ENCODE measurements at places on chromosomes 5 and 9. TPM values are rescaled to one million over a fixed set of nuclear protein-coding genes. Genes with fewer than 3 reads are reported as not detected.

DNA sequence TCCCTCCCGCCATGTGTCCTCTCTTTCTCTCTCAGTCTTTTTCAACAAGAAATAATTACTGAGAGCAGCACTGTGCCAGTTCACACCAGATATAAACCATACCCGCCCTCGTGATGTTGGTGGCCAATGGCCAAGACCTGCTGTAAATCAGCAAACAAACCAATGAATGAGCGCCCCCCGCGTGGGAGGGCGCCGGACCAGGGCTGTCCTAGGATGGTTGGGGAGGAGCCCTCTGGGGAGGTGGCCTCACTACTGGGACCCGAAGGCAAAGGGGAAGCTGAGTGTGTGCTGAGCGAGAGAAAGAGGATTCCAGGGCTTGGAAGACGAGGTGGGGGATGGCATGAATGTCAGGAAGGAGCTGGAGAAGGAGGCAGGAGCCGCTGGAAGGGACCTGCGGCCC is 51.2 kb upstream of the BARHL1 start:
- H3K4me1 ChIP-seq = no peaks in the 10 kb centered on the region
- H3K27ac ChIP-seq = no peak overlapping the region
- H3K4me3 ChIP-seq = no peak overlapping the region
- DNase-seq = no peak
- peaks cover 13% of the 10 kb centered on the region for H3K27me3 ChIP-seq

PCDHGA5 gene
- 1.5 TPM for polyA plus RNA-seq

DNA sequence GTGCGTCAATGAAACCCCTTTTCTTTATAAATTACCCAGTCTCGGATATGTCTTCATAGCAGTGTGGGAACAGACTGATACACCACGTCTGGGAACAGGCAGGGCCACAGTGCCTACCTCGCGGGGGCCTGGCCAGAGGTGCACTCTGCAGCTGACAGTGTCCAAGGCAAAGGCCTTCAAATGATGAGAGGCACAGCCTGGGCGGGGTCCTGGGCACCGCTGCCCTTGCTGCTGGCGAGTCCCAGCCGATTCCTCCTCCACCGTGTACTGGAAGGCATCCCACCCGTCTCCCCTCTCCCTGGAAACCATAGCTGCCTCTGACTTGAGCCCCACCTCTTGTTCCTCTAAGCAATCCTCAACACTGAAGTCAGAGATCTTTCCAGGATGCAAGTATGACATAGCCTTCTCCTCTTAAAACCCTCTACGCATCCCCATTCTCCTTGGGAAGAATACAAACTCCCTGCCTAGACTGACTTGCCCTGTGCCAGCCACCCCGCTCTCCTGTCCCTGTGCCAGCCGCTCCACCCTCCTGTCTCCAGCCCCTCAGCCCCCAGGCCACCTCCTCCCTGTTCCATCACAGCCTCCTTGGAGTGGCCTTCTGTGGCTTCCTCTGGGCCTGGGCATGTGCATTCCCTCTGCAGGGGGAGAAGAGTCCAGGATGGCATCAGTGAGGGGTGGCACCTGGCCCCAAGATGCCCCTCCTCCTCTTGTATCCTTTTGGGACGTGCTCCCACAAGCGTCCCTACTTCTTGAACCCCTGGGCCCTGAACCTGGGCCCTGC is 8.1 kb upstream of the COL5A1 start:
- no peak overlapping the region for H3K27ac ChIP-seq
- H3K4me1 ChIP-seq = no peaks in the 10 kb centered on the region
- no peak overlapping the region for H3K4me3 ChIP-seq
- H3K27me3 ChIP-seq = peaks cover 3% of the 10 kb centered on the region
- DNase-seq = no peak

GRCh38 chr5:154242964-154243376 is 52.4 kb downstream of the GALNT10 start:
- H3K4me1 ChIP-seq = peaks cover 6% of the 10 kb centered on the region
- H3K4me3 ChIP-seq = no peak overlapping the region
- DNase-seq = no peak
- no peaks in the 10 kb centered on the region for H3K36me3 ChIP-seq
- no peak overlapping the region for H3K27ac ChIP-seq
- no peaks in the 10 kb centered on the region for H3K27me3 ChIP-seq

DNA sequence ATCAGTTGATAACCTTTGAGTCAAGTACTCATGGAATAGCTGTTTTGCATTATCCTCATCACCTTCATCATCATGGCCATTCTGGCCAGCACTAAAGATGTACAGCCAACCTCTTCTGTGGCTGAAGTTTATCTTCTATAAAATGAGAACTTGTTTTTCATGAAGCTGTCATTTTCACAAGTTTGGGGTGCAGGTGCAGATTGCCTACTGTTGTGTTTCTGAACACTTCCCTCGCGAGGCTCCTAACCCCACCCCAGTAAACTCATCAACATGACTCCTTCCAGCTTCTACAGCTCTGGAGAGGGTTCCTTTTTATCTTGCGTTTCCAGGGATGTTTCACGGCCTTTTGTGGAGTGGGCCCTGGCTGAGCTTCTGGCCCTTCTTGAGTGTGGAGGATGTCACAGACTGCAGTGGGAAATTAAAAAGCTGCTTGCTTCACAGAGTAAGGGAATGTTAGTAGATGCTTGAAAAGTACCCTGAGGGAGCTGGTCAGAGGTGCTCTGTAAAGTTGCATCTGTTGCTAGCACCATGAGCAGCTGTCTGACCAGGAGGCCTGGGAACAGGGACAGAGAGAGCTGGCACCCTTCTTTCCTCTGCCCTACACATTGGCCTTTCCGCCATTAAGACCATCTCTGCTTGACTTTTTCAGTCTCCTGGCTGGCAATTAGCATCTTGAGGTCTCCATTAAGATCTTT is 24.9 kb downstream of the SYK start:
- H3K4me3 ChIP-seq = no peak overlapping the region
- no peak for DNase-seq
- peaks cover 4% of the 10 kb centered on the region for H3K4me1 ChIP-seq
- H3K27ac ChIP-seq = no peak overlapping the region
- no peaks in the 10 kb centered on the region for H3K27me3 ChIP-seq
- peaks cover 7% of the 10 kb centered on the region for H3K36me3 ChIP-seq

DNA sequence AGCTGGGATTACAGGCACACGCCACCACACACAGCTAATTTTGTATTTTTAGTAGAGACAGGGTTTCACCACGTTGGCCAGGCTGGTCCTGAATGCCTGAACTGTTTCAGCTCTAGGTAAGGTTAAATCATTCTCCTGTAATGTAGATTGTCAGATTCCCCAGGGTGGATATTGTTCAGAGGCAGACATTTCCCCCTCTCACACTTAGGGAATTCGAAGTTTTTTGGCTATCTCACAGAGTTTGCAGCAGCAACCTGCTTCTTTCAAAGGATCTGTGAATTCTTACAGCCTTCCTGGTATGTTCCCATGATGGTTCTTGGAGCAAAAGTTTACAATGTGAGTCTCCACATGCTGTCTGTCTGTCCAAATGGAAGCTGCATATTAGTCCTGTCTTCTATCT is 15.6 kb upstream of the DIRAS2 start:
- H3K4me1 ChIP-seq = no peaks in the 10 kb centered on the region
- H3K36me3 ChIP-seq = no peaks in the 10 kb centered on the region
- H3K27me3 ChIP-seq = no peaks in the 10 kb centered on the region
- H3K4me3 ChIP-seq = no peak overlapping the region
- no peak for DNase-seq
- H3K27ac ChIP-seq = no peak overlapping the region

MYORG gene
- polyA plus RNA-seq = 60.9 TPM

- peaks cover 21% of the 10 kb centered on the region for H3K4me1 ChIP-seq
- H3K36me3 ChIP-seq = peaks cover 31% of the 10 kb centered on the region
- peak overlapping the region; percentile 68 for H3K27ac ChIP-seq
- no peaks in the 10 kb centered on the region for H3K27me3 ChIP-seq
Observed at GRCh38 chr9:128340691-128341434, 536 bp downstream of the SLC27A4 start.

GRCh38 chr9:10252174-10252573 is 360.6 kb downstream of the PTPRD start:
- no peaks in the 10 kb centered on the region for H3K4me1 ChIP-seq
- DNase-seq = no peak
- no peak overlapping the region for H3K27ac ChIP-seq
- H3K4me3 ChIP-seq = no peak overlapping the region
- no peaks in the 10 kb centered on the region for H3K36me3 ChIP-seq

DNA sequence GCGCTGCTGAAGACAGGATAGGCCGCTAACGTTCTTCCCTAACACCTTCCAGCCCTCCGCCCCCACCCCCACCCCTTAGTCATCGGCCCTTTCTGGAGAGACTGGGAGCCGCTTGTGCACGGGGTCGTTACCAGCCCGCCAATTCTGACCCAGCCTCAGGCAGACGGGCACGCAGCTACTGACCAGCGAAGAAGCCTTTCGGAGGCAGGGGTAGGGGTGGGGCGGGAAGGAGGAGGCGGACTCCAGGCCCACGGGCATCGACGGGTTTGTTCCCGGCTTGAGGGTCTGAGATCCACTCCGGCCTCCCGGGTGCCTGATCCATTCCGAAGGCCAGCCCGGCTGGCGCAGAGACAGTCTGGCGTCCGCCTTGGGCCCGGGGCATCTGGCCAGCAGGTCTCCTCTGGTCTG is 729 bp upstream of the HAND1 start:
- peaks cover 40% of the 10 kb centered on the region for H3K4me1 ChIP-seq
- no peaks in the 10 kb centered on the region for H3K36me3 ChIP-seq
- H3K4me3 ChIP-seq = peak overlapping the region; percentile 11

- no peak overlapping the region for H3K4me3 ChIP-seq
- H3K27ac ChIP-seq = no peak overlapping the region
- no peaks in the 10 kb centered on the region for H3K36me3 ChIP-seq
- no peak for DNase-seq
Observed at GRCh38 chr5:145619806-145620310, 215.3 kb downstream of the PRELID2 start.

DNA sequence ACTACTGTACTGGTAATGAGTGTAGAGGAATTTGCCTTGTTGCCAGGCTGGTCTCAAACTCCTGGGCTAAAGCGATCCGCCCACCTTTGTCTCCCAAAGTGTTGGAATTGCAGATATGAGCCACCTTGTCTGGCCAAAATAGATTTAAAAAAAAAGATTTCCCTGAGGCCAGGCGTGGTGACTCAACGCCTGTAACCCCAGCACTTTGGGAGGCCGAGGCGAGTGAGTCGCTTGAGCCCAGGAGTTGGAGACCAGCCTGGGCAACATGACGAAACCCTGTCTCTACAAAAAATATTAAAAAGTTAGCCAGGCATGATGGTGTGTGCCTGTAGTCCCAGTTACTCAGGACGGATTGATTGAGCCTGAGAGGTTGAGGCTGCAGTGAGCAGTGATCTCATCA is 62.5 kb downstream of the IPO11 start:
- no peaks in the 10 kb centered on the region for H3K4me1 ChIP-seq
- H3K36me3 ChIP-seq = peaks cover 5% of the 10 kb centered on the region
- DNase-seq = no peak
- H3K27me3 ChIP-seq = no peaks in the 10 kb centered on the region

MELK gene
- 8.6 TPM for polyA plus RNA-seq

Data from large intestine (tissue), 12 donors.